ENCODE measurements at places on chromosomes 4 and X.

GRCh38 chrX:100350704-100351489 lies 59.2 kb downstream of the PCDH19 start:
- no peak for DNase-seq

- no peak for DNase-seq
These were observed 1144.2 kb downstream of the FAT4 start for GRCh38 chr4:126458993-126459392.

GRCh38 chr4:147109800-147110199 lies 164.1 kb upstream of the TTC29 start:
- DNase-seq: no peak

DNA sequence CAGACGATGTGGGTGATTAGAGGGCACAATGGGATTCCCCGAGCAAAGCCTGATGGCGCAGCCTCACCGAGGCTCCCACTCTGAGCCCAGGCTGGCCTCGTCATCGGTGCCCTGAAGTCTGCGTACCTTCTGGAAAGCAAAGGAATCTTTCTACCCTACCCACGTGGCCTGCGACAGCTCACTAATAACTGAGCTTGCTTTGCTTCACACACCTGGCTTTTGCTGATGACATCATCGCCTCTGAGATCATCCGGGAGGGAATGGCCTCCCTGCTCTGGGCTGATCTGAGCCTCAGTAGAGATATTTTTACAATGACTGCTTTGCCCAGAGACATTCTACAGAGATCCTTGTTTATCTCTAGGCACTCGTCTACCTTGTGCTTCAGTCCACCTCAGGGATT lies 45.4 kb upstream of the PDLIM3 start:
- no peak for DNase-seq

GRCh38 chr4:13521047-13521446 lies 23.3 kb downstream of the NKX3-2 start:
- no peak for DNase-seq

GRCh38 chr4:74370912-74371311 lies 6.0 kb downstream of the EREG start:
- DNase-seq: peak; percentile 42

GRCh38 chr4:165609653-165610052 lies 230.8 kb downstream of the CPE start:
- no peak for DNase-seq

All from RWPE1 (cell line).